ENCODE measurements at places on chromosomes 5 and 9.
A peak's percentile ranks its signal among the peaks of the same experiment; 100 is the strongest.

- DNase-seq, result peak; percentile 9
Observed at GRCh38 chr9:128164307-128164885, 4.3 kb downstream of the BBLN start.

DNA sequence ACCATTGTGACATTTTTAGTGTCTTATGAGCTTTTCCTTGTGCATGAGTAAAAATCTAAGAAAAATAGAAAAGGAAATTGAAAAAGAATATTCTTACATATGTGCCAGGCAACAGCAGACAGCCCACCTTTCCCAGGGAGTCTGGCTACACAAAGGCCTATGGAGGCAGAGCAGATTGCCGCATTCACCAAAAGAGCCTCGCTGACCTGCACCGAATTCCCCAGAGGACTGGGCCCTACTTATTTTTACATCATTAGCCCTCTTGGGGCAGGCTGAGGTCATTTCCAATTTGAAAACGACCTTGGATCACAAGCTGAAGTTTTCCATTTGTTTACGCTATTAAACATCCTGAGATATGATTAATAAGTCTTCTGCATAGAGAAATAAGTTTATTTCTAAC is 66.2 kb upstream of the WDR41 start:
- DNase-seq, result no peak

- DNase-seq, result peak; percentile 97
Observed at GRCh38 chr5:78638423-78638822, 10.1 kb downstream of the LHFPL2 start.

GRCh38 chr9:2872931-2873323 is 29.0 kb upstream of the PUM3 start:
- no peak for DNase-seq

GRCh38 chr5:104914536-104915070 is 1352.0 kb upstream of the NUDT12 start:
- DNase-seq, result no peak

GRCh38 chr9:114031037-114031630 is 47.0 kb downstream of the AMBP start:
- DNase-seq, result no peak

- DNase-seq, result no peak
Observed at GRCh38 chr5:32791536-32792243, 80.6 kb downstream of the NPR3 start.

GRCh38 chr5:41843456-41844370 is 26.5 kb downstream of the OXCT1 start:
- DNase-seq, result peak; percentile 14

GRCh38 chr9:105686936-105687335 is 7.4 kb upstream of the TMEM38B start:
- no peak for DNase-seq

- no peak for DNase-seq
Observed at GRCh38 chr9:117334101-117334500, 80.8 kb downstream of the ASTN2 start.

- DNase-seq, result no peak
Observed at GRCh38 chr9:38523121-38523520, 97.3 kb downstream of the ANKRD18A start.

GRCh38 chr9:127634021-127634420 is 21.9 kb downstream of the STXBP1 start:
- DNase-seq, result no peak

GRCh38 chr5:1316588-1317340 is 21.9 kb upstream of the TERT start:
- DNase-seq, result no peak

GRCh38 chr9:84669288-84670137 is at the start of gene NTRK2:
NTRK2 (plus strand) TSS chr9:84669729; CDS start chr9:84670749, 1,020 bp downstream.
- DNase-seq, result no peak

DNA sequence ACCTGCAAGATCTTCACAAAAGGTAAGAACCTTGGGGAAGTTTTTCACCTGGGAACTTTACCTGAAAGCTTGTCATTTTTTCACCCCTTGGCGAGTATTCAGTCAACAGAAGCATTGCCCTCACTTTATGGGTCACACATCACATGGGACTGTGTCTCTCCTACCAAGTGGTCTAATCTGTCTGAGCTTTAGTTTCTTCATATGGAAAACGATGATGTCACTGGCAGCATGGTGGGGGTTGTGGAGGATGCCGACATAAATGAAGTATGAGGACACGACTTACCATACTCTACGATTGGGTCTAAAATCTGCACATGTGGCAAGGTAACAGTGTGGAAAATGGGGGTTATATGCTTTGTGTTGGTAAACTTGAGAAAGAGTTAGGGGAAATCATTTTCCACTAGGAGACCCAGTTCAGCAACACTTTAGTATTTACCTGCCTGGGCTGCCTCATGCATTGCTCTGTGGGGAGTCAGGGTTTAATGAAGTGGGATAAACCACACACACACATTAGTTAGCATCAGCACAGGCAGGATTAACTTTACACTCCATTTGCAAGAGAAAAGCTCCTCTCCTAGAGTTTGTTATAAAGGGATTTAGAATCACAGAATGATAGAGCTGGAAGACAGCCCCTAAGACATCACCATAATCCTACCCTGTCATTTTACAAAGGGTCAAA is 19.8 kb upstream of the PAX5 start:
- no peak for DNase-seq

DNA sequence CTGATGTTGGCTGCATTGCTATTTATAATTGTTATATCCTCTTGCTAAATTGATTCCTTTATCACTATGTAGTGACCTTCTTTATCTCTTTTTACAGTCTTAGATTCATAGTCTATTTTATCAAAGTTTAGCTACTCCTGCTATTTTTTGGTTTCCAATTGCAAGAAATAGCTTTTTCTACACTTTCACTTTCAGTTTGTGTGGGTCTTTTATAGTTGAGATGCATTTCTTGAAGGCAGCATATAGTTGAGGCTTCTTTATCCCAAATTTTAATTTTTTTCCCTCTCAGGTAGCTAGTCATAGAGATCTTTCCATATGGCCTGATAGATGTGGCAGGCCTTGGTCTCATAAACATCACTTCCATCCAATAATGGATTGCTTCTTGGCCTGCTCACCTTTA is 228.5 kb downstream of the COMMD10 start:
- no peak for DNase-seq

- DNase-seq, result peak; percentile 7
Observed at GRCh38 chr5:28603869-28604268, 1565.5 kb upstream of the CDH9 start.

- no peak for DNase-seq
Observed at GRCh38 chr5:167255926-167256325, 1035.5 kb upstream of the WWC1 start.

- DNase-seq, result no peak
Observed at GRCh38 chr5:122680623-122681350, 94.1 kb upstream of the SNX2 start.

DNA sequence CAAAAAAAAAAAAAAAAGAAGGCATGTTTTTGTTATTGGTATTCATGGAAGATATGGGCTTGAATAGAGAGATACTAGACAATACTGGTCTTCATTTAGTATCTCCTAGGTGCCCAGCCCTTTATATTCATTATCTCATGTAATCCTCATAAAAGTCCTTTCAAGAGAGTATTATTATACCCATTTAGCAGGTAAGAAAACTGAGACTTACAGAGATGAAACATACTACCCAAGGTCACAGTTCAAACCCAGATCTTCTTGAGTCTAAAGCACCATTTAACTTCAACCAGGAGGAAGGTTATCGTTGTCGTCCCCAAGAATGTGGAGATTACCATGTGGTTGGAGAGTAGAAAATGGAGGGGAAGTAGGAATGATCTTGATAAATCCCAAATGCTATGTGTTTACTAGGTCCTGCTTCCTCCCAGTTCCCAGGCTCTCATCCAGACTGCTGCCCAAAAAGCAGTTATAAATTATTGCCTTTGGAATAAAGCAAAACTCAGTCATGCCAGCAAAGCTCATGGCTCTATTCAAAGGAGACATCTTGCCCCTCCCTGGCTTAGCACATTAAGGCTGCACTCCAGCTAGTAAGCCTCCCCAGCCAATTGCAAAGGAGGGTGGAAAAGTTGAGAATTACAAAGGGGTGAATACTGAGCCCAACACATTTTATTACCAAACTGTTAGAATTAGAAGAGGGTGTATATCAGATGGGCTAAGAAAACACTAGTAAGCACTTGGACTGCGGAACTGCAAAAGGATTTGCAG is 163.9 kb downstream of the PIK3R1 start:
- no peak for DNase-seq

- peak; percentile 64 for DNase-seq
Observed at GRCh38 chr9:128191406-128192046, at the start of gene CIZ1. CIZ1 (minus strand) TSS chr9:128191572; CDS start chr9:128190857, 715 bp downstream.

DNA sequence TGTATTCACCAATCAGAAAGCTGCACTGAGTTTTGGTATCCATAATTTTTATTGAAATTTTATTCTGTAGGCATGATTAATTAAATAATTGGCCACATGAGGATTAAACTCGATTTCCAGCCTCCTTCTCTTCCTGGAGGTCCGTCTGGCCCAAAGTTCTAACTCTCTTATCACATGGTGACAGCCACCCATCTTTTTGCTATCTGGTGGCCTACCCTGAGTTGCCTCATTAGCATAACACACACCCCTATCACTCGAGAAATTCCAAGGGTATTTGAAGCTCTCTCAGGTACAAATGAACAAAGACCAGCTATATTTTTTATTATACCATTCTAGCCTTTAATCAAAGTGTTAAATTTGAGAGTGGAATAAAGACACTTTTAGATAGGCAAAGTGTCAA is 57.7 kb downstream of the APC start:
- no peak for DNase-seq

DNA sequence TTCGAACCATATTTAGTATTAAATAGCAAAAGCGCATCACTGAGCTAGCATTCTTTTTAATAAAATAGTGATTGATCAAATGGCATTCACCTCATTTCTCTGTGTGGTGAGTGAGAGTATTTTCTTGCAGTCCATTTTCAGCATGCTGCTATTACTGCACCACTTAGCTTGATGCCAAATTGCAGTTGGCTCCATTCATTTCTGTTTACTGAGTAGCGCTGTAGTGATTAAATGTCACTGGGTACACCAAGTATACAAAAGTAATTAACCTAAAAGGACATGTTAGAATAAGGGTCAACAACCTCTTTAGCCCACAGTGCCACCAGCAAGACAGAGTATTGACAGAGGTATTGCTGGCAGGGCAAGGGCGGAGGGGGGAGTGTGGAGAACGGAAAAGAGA is 122.0 kb downstream of the TLE4 start:
- no peak for DNase-seq

- DNase-seq, result no peak
Observed at GRCh38 chr5:102841021-102841420, 85.9 kb downstream of the PAM start.

DNA sequence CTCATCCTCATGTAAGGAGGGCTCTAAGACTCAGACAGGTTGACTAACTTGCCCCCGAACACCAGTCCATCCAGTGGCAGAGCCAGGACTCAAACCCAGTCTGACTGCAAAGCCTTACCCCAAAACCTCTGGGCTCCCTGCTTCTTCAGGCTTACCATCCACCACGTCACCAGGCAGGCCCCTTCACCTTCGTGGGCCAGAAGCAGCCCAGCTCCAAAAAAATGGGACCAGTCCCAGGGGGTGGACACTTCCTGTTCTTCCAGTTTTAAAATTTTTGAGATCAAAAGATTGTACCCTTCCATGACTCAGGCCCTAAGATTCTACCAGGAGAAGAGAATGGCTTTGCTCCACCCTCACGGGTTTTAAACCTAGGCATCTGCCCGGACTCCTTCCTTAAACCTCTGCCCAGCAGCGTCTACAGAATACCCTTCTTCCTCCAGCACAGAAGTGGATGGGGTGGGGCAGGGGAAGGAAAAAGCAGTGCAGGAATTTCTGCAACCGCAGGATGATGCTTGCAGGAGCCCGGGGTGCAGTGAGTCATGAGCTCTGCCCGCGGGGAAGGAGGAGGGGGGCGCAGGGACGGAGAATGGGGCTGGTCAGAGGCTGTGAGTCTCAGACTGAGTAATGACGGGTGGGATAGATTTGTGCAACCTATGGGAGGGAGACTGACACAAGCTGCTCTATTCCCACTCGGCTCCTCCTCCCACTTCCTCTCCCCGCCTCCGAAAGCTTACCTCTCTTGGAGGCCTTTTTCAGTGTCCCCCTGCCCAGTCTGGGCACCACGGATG is 50.4 kb upstream of the STXBP1 start:
- peak; percentile 99 for DNase-seq

DNA sequence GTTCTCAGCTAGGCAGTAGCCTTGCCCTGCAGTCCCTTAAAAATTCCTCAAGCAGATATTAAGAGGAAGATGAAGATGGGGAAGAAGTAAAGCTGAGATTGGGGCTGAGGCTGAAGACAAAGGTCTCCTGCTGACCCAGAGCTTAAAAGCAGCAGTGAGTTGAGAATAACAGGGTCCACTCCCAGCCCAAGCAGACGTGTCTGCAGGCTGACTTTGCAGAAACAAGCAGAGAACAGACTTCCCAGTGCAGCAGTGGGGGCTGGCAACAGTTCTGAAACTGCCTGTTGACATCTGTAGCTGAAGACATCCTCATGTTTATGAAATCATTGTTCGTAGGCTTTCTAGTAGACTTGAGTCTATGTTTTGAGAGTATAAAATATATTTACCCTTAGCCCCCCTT is 1.1 kb downstream of the CTXN3 start:
- no peak for DNase-seq

DNA sequence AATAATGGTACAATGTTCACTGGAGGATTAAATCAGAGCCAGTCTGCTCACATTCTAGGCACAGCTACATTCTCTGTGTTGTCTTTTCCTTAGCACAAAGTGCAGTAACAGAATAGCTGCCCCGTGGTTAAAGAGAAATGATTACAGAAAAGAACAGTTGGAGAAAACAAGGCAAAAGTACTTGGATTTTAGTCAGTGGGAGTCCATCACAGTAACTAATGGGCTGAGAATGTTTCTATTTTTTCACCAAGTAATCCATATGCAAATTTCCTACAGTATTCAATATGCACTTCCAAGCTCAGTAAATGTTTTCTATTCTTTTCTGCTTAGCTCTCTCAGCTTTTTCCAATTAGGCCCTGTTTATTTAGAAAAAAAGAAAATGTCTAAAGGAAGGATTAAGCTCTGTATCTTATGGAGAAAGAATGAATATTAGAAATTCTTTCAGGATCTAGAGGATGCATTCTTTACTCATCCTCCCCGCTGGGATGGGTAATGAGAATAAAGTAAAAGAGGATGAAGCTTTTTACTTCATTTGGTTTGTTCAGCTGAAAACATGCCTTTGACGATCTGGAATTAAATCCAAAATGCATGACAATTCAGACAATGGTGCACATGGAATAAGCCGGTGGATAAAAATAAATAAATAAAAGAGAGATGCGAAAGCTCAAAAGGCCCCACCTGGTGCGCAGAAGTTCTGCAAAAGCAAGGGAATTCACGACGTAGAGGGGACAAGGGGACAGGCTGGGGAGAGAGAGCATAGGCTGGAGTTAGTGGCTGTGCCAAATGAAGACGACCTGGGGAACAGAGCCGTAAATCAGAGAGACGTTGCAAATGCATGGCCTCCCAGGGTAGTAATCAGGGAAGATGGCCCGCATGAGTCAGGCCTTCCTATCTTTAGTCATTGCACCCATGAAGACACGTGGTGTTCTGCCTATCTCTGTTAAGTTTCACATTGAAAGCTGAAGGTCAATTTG is 345.2 kb downstream of the GLIS3 start:
- DNase-seq, result no peak

- DNase-seq, result no peak
Observed at GRCh38 chr5:9462109-9462508, 83.8 kb downstream of the SEMA5A start.

GRCh38 chr5:56733580-56733979 is 81.8 kb upstream of the MAP3K1 start:
- DNase-seq, result no peak

Measured in NCI-H226 (cell line).